ENCODE measurements at places on chromosomes 2 and 18. TPM values are rescaled to one million over a fixed set of nuclear protein-coding genes. Genes with fewer than 3 reads are reported as not detected.
A peak's percentile ranks its signal among the peaks of the same experiment; 100 is the strongest.

DNA sequence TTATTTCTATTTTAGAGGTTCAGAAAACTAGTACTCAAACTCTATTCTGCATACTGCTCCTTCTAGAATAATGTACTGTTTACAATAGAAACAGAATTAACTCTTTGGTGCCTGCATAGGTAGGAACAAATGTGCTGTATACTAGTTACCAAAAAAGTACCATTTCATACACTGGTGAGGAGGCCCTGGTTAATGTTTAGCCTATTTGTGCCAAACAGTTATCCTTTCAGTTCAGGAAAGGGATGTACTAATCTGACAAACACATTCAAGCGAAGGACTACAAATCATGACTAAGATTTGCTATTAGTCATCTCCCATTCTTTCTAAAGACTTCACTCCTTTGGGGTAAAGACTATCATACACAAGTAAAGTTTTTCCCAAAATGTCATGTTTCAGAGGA is 47.4 kb downstream of the EXOC6B start:
- H3K27me3 ChIP-seq = no peaks in the 10 kb centered on the region
- H3K4me1 ChIP-seq = no peaks in the 10 kb centered on the region
- no peak overlapping the region for H3K27ac ChIP-seq

DNA sequence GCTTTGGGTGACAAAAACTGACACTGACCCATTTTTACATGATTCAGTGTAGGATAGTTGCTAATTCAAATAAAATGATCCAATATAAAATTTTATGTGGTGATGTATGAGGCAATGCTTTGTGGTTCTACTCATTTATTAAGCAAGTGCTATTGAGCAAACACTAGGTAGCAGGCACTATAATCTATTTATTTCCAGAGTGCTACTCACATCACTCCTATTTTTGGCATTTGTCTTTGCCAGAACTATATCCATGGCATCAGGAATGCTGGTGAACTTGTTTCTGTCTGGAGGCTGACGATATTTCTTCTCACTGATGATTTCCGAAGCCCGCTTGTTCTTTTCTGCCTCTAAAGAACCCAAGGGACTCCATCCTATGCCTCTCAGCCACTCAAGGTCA is 84.3 kb downstream of the NEB start:
- no peaks in the 10 kb centered on the region for H3K27me3 ChIP-seq
- no peaks in the 10 kb centered on the region for H3K4me1 ChIP-seq
- no peak overlapping the region for H3K27ac ChIP-seq
- H3K36me3 ChIP-seq = no peaks in the 10 kb centered on the region
- H3K4me3 ChIP-seq = no peak overlapping the region

DNA sequence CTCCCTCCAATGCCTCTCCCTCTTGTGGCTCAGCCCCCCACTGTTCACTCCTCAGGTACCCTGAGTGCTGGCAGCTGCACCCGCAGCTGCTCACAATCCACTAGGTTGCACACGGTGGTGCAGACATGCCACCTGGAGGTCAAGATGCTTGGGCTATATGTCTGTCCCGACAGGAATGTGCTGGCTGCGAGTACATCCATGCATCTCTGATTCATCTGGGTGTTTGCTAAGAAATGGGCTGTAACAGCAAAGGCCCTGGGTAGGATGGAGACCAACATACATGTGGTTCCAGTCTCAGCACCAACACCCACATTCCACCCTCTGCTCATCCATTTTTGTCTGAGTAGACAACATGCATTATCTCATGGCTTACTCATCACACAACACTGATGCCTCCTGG is 31.3 kb downstream of the ANKMY1 start:
- no peaks in the 10 kb centered on the region for H3K36me3 ChIP-seq
- no peaks in the 10 kb centered on the region for H3K4me1 ChIP-seq
- no peak for DNase-seq
- H3K27me3 ChIP-seq = no peaks in the 10 kb centered on the region
- no peak overlapping the region for H3K27ac ChIP-seq

The SLC4A5 gene
- 2.8 TPM for total RNA-seq

The ZSCAN30 gene
- total RNA-seq = 9.4 TPM

The MARCO gene
- total RNA-seq = 3.7 TPM

DNA sequence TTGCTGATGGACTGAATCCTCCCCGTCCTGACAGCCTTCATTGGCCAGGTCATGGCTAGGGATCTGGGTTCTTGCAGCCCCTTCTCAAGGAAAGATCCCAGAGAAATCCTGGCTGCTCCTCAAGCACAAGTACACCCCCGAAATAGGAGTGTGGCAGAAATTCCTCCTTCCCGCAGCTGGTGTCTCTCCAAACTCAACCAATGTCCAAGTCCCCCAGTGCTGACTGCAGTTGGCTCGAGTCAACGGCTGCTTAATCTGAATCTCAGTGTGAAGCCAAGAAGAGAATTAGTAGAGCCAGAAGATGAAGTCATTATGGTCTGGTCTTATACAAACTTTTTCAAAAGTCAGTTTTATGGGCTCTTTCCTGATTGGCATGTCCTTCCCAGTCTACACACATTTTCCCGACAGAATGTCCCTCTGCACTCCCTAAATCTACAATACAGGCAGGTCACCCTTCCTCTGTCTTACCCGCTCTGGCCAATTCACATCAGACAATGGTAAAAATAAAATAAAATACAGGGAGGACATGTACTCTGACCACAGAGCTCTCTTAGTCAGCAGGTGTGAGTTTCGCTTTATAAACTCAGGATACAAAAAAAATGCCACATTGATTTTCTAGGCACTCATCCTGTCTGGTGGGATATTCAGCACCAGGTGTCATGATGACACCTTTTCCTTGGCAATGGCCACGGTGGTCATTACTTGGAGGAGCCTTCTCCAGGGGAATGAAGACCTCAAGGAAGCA is 76.9 kb upstream of the PAPOLG start:
- H3K4me1 ChIP-seq = no peaks in the 10 kb centered on the region
- H3K27ac ChIP-seq = no peak overlapping the region
- no peaks in the 10 kb centered on the region for H3K36me3 ChIP-seq
- H3K4me3 ChIP-seq = no peak overlapping the region

The TSPYL6 gene
- not detected for total RNA-seq

DNA sequence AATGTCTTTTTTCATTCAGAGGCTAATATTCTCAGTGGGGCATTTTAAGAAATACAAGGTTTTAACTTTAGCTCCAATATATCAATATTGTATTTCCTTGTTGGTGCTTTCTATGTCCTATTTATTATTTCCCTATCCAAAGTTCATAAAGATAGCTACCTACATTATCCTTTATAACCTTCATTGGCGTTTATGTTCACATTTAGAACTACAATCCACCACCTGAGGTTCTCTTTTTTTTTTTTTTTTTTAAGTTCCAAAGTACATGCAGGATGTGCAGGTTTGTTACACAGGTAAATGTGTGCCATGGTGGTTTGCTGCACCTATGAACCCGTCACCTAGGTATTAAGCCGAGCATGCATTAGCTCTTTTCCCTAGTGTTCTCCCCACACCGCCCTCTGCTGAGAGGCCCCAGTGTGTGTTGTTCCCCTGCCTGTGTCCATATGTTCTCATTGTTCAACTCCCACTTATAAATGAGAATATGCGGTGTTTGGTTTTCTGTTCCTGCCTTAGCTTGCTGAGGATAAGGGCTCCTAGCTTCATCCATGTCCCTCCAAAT is 694.6 kb downstream of the SUCLG1 start:
- peak; percentile 34 for DNase-seq
- no peaks in the 10 kb centered on the region for H3K36me3 ChIP-seq
- no peaks in the 10 kb centered on the region for H3K4me1 ChIP-seq
- no peaks in the 10 kb centered on the region for H3K27me3 ChIP-seq

DNA sequence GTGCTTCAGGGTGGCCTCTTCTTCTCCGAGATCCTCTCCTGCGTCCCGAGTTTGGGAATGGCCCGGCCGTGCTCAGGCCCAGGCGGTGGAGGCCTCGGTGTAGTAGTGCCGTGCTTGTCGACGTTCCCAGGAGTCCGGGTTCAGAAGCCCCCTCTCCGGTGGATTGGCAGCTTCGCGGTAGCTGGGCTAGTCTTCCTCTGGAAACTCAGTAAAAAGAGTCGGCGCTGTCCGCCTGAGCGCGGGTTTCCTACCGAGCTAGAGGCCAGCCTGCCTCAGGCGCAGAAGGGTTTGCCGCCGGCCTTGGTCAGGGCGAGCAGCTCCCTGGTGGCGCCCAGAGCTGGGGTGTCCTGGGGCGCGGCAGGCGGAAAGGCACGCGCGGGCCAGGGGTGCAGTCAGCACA is 3.2 kb downstream of the RALBP1 start:
- no peak overlapping the region for H3K4me3 ChIP-seq
- H3K4me1 ChIP-seq = peaks cover 8% of the 10 kb centered on the region
- DNase-seq = no peak
- H3K27me3 ChIP-seq = no peaks in the 10 kb centered on the region

DNA sequence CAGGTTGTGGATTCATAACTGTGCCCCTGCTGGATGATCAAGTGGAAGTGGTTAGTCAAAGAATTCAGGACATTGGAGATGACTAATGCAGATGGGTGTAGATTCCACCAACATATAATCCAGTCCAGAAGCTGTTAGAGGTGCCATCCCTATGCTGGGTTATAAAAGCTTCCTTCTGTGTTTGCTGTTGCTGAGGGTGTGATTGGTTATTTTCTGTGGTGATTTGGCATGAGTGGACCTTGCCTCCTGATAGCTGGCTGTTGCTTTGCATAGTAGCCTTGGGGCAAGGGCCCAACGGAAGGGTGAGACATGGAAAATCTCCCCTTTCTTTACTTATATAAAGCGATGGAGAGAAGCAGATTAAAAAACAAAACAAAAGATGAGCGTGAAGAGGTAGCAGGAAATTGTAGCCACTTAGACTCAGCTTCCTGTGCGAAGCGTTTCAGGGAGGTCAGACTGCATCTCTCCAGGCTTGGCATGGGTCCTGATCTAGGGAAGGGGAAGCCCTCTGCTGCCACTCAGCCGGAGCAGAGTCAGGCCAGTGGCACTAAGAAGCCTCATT is 190.4 kb downstream of the FMNL2 start:
- peak; percentile 63 for DNase-seq
- no peak overlapping the region for H3K4me3 ChIP-seq
- H3K27me3 ChIP-seq = no peaks in the 10 kb centered on the region
- H3K36me3 ChIP-seq = no peaks in the 10 kb centered on the region

GRCh38 chr2:49070716-49071115 is 83.6 kb downstream of the FSHR start:
- H3K36me3 ChIP-seq = no peaks in the 10 kb centered on the region
- H3K27me3 ChIP-seq = no peaks in the 10 kb centered on the region
- DNase-seq = no peak
- H3K4me3 ChIP-seq = no peak overlapping the region
- H3K4me1 ChIP-seq = no peaks in the 10 kb centered on the region

- peak within 1 kb of the TSS; percentile 92 for H3K27ac ChIP-seq
- peak; percentile 95 for DNase-seq
- no peaks in the 10 kb centered on the region for H3K4me1 ChIP-seq
- H3K27me3 ChIP-seq = no peaks in the 10 kb centered on the region
- H3K4me3 ChIP-seq = peak within 1 kb of the TSS; percentile 84
These were observed at the start of gene MAP4K3 for GRCh38 chr2:39436592-39437521. Gene MAP4K3, minus strand, starts transcription at chr2:39437285. Its CDS starts 298 bp downstream, at chr2:39436987.

The RIF1 gene
- total RNA-seq = 27.8 TPM

The GORASP2 gene
- total RNA-seq = 78.4 TPM

- H3K4me3 ChIP-seq = no peak overlapping the region
- no peaks in the 10 kb centered on the region for H3K36me3 ChIP-seq
- no peak overlapping the region for H3K27ac ChIP-seq
These were observed 27.5 kb downstream of the MAP2 start for GRCh38 chr2:209451209-209451834.

DNA sequence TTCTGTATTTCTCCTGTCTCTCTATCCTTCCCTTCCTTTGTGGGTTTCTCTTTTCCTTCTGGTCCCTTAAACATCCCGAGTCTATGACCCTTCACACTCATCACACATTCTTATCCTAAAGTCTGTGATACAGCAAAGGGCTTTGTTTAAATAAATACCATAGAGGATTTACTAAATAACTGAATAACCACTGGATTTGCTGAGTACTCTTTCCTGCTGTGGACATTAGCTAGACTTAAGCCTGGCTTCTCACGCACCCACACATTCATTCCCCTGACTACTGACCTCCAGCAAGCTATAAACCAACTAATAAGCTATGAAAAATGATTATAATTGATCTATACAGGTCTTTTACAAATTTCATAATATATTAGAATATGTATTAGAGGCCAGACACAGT is 76.6 kb downstream of the COL4A3 start:
- DNase-seq = no peak
- H3K27me3 ChIP-seq = no peaks in the 10 kb centered on the region
- H3K4me3 ChIP-seq = no peak overlapping the region

DNA sequence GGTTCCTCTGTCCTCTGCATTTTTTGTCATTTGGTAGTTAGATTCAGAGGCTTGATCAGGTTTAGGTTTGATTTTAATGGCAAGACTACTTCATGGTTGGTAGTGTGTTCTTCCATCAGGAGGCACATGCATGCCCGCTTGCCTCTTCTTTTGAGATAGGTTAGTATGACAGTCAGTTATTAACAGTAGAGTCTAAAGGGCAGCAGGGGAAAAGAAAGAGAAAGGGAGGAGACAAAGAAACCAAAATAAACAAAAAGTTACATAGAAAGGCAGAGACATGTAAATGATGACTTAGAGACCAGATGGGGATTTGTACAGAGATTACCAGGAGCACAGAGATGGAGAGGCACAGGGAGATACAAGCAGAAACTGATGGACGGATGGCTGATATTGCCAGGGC is 10.2 kb upstream of the RMP24 start:
- H3K27me3 ChIP-seq = no peaks in the 10 kb centered on the region
- H3K4me1 ChIP-seq = no peaks in the 10 kb centered on the region
- no peaks in the 10 kb centered on the region for H3K36me3 ChIP-seq
- no peak overlapping the region for H3K27ac ChIP-seq
- no peak overlapping the region for H3K4me3 ChIP-seq
- no peak for DNase-seq

- no peaks in the 10 kb centered on the region for H3K36me3 ChIP-seq
- no peaks in the 10 kb centered on the region for H3K27me3 ChIP-seq
- no peak overlapping the region for H3K27ac ChIP-seq
- no peaks in the 10 kb centered on the region for H3K4me1 ChIP-seq
- H3K4me3 ChIP-seq = no peak overlapping the region
These were observed 123.1 kb downstream of the RAB3GAP1 start for GRCh38 chr2:135175177-135175576.

GRCh38 chr2:221060376-221060775 is 511.7 kb downstream of the EPHA4 start:
- no peaks in the 10 kb centered on the region for H3K4me1 ChIP-seq
- H3K27me3 ChIP-seq = no peaks in the 10 kb centered on the region
- DNase-seq = no peak
- no peak overlapping the region for H3K4me3 ChIP-seq

The CNGA3 gene
- 0.20 TPM for total RNA-seq

DNA sequence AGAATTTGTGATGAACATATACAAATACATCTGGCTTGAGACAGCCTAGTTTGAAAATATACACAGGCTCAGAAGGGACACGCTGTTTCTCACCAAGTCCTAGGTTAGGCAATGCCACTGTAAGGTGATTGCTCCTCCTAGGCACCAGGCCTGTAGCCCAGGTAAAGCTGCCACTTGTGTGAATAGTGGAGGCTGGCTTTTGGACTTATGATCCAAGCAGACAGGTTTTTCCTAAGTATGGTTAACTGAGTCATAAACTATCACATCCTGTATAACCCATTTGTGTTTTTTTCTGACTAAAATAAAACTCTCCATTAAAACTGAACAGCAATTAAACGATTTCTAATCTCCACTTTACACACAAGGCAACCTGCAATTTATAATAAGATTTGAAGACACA is 81.0 kb downstream of the SEMA4F start:
- peak; percentile 50 for DNase-seq
- no peak overlapping the region for H3K4me3 ChIP-seq
- no peaks in the 10 kb centered on the region for H3K27me3 ChIP-seq
- no peak overlapping the region for H3K27ac ChIP-seq
- H3K36me3 ChIP-seq = no peaks in the 10 kb centered on the region
- no peaks in the 10 kb centered on the region for H3K4me1 ChIP-seq
